ENCODE measurements at places on chromosomes 7 and 10. TPM values are rescaled to one million over a fixed set of nuclear protein-coding genes. Genes with fewer than 3 reads are reported as not detected.
A peak's percentile ranks its signal among the peaks of the same experiment; 100 is the strongest.

- H3K27me3 ChIP-seq = no peaks in the 10 kb centered on the region
- no peak overlapping the region for H3K4me3 ChIP-seq
- H3K36me3 ChIP-seq = no peaks in the 10 kb centered on the region
- no peak overlapping the region for H3K27ac ChIP-seq
These were observed 69.4 kb downstream of the CARD11 start for GRCh38 chr7:2974093-2974819.

DNA sequence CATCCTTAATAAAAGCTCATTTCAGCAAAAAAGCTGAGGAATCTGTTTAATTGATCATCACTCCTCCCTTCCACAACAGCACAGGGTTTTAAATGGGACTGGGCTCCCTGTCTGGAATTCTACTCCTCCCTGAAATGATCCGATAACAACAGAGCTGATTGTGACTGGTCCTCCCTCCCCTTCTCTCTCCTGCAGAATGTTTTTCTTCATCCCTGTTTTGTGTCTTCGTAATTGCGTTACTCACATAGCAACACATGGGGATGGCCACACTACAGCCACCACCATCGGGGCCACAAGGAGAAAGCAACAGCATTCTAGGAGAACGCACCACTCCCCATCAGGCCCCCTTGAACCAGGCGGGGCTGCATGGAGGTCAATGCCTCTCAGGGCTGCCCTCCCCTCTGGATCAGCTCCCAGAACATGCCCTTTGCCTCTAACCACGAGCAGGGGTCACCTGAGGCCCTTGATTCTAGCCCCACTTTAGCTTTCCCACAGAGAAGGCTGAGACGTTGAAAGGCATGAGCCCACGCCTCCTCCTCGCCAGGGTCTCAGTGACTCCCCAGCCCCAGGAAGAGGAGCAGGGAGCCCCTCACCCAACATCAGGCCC is 152.6 kb downstream of the PLXNA4 start:
- no peaks in the 10 kb centered on the region for H3K27me3 ChIP-seq
- no peak overlapping the region for H3K27ac ChIP-seq
- no peaks in the 10 kb centered on the region for H3K4me1 ChIP-seq
- no peak overlapping the region for H3K4me3 ChIP-seq
- H3K36me3 ChIP-seq = no peaks in the 10 kb centered on the region
- DNase-seq = peak; percentile 79

- no peaks in the 10 kb centered on the region for H3K4me1 ChIP-seq
- no peak for DNase-seq
- H3K27ac ChIP-seq = no peak overlapping the region
- no peaks in the 10 kb centered on the region for H3K27me3 ChIP-seq
These were observed 4.7 kb downstream of the ATP5MF start for GRCh38 chr7:99461221-99461620.

DNA sequence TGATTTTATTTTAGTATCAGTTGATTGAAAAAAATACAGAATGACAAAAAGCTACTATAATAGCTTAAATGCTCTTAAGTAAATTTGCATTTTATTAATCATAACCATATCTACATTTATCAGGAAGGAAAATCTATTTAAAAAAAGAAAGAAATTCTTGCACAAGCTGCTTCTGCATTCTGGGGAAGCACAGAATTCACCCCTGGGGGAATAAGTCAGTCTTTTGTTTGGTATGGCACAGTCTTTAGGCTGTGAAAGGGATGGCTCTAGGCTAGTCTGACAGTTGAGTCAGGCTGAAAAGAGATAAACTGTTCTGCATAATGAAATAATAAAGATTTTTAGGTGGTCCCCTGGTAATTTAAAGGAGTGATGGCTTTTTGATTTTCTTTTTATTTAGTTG is 37.9 kb downstream of the HTR7 start:
- no peaks in the 10 kb centered on the region for H3K36me3 ChIP-seq
- DNase-seq = no peak
- H3K27ac ChIP-seq = no peak overlapping the region
- no peaks in the 10 kb centered on the region for H3K4me1 ChIP-seq
- H3K4me3 ChIP-seq = no peak overlapping the region

Gene NUTM2B
- 0.51 TPM for total RNA-seq

Gene OPN1SW
- not detected for total RNA-seq

GRCh38 chr10:13891128-13892000 is 304.6 kb downstream of the PRPF18 start:
- peak overlapping the region; percentile 46 for H3K4me3 ChIP-seq
- no peaks in the 10 kb centered on the region for H3K27me3 ChIP-seq
- H3K36me3 ChIP-seq = no peaks in the 10 kb centered on the region
- DNase-seq = no peak
- peak overlapping the region; percentile 51 for H3K27ac ChIP-seq

- H3K4me1 ChIP-seq = no peaks in the 10 kb centered on the region
- no peaks in the 10 kb centered on the region for H3K36me3 ChIP-seq
- no peak for DNase-seq
These were observed 10.1 kb upstream of the KCNMA1 start for GRCh38 chr10:77647543-77648293.

Gene ACSM6
- not detected for total RNA-seq

GRCh38 chr7:14196555-14196954 is 207.1 kb upstream of the ETV1 start:
- no peaks in the 10 kb centered on the region for H3K4me1 ChIP-seq
- no peaks in the 10 kb centered on the region for H3K36me3 ChIP-seq
- H3K27me3 ChIP-seq = no peaks in the 10 kb centered on the region
- H3K27ac ChIP-seq = no peak overlapping the region
- no peak overlapping the region for H3K4me3 ChIP-seq

GRCh38 chr7:41938371-41938770 is 235.5 kb upstream of the INHBA start:
- H3K27ac ChIP-seq = no peak overlapping the region
- no peaks in the 10 kb centered on the region for H3K4me1 ChIP-seq
- H3K4me3 ChIP-seq = no peak overlapping the region
- H3K36me3 ChIP-seq = no peaks in the 10 kb centered on the region

DNA sequence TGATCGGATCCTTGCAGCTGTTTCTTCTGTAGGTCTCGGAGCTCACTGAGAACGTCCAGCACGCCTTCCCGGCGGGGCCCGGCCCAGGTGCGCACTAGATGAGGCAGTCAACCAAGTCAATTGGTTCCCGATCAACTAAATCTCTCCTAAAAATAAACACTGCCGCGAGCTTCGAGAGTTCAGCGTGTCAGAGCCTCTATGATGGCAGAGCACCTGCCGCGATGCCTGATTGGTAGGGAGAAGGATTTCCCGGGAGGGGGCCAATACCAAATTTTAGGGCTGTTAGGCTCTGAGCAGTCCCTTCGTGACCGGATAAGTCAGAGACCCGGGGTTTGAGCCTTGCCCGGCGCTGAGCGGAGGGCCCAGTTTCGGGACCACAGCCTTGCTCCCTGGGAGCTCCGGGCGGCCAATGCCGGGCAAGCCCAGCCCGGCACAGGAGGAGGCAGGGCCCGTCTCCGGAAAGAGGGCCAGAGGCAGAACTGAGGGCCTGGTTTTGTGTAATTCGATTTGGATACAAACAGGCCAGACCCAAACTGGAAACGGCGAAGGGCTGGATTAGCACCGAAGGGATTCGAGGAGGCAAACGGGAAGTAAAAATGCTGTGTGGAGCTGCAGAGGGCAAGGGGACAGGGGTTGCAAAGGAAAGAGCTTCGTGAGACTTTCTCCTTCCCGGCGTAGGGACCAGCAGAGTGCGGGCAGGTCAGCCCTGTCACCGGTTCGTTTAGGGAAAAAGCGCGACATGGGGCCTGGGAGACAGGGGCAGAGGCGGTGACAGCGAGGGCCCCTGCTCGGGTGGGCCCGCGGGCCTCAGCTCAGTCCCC is 569 bp downstream of the SLC26A5 start:
- peaks cover 6% of the 10 kb centered on the region for H3K27me3 ChIP-seq
- H3K27ac ChIP-seq = no peak overlapping the region
- no peaks in the 10 kb centered on the region for H3K36me3 ChIP-seq
- peak overlapping the region; percentile 23 for H3K4me3 ChIP-seq

DNA sequence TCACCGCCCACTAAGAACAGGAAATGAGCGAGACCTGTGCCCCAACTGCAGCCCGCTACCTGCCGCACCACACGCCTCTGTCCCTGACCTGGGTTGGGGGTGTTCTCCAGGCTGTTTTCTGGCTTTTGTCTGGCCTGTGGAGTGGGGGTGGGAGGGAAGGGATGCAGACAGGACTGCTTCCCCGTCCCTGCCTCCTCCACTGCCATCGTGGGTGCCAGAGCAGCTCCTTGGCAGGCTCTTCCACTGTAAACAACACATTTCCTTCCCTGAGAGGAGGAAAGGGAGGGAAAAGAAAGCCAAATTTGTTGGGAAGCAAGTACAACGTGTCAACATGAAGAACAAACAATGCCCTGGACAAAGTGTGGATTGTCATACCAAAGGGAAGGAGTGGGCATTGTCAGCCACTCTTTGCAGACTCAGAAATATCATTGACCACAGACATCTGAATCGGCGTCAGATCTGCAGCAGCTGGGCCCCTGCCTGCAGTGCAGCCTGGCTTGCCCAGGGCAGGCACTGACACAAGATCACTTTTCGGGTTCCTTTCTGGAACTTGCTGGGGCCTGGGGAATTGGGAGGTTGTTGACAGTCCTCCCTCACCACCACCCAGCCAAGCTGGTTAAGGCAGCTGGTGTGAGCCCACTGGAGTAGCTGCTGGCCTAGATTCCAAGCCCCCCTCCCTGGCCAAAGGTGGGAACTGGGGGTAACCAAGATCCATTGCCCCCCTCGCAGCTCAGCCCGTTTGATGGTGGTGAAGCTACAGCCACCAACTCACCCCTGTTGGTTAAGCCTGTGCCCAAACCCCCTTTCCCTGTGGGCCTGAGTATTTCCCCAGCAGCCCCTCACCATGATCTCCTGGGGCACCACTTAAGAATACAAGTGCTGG is 22.6 kb upstream of the TRIM8 start:
- H3K27me3 ChIP-seq = no peaks in the 10 kb centered on the region
- no peak overlapping the region for H3K27ac ChIP-seq
- H3K4me3 ChIP-seq = no peak overlapping the region
- H3K4me1 ChIP-seq = peaks cover 9% of the 10 kb centered on the region
- DNase-seq = no peak
- no peaks in the 10 kb centered on the region for H3K36me3 ChIP-seq

DNA sequence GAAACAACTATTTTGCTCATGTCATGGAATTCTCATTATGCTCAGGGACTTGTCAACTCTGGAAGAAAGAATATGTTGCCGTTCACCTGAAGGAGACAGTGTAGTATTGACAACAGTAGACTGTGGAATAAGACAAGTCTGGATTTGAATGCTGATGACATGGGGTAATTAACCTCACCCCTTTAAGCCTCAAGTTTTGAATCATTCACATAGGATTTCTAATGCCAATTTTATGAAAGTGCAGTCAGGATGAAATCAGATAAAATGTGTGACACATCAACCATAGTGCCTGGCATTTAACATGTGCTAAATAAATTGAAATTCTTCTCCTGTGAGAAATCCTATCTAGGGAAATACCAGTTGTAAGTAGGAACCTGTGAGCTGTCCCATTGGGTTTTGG is 305.8 kb downstream of the KIF20B start:
- no peak overlapping the region for H3K4me3 ChIP-seq
- H3K4me1 ChIP-seq = no peaks in the 10 kb centered on the region
- no peak overlapping the region for H3K27ac ChIP-seq
- DNase-seq = no peak
- H3K36me3 ChIP-seq = no peaks in the 10 kb centered on the region
- no peaks in the 10 kb centered on the region for H3K27me3 ChIP-seq

Gene NHLRC2
- 14.5 TPM for total RNA-seq

- no peaks in the 10 kb centered on the region for H3K27me3 ChIP-seq
- peak; percentile 73 for DNase-seq
- no peaks in the 10 kb centered on the region for H3K36me3 ChIP-seq
- no peaks in the 10 kb centered on the region for H3K4me1 ChIP-seq
- H3K27ac ChIP-seq = no peak overlapping the region
- H3K4me3 ChIP-seq = no peak overlapping the region
These were observed 14.7 kb downstream of the LZTS2 start for GRCh38 chr10:101014230-101014884.

GRCh38 chr10:103739039-103739764 is 116.2 kb downstream of the SH3PXD2A start:
- DNase-seq = peak; percentile 46
- no peak overlapping the region for H3K4me3 ChIP-seq
- H3K4me1 ChIP-seq = no peaks in the 10 kb centered on the region
- no peaks in the 10 kb centered on the region for H3K27me3 ChIP-seq
- H3K36me3 ChIP-seq = no peaks in the 10 kb centered on the region

- no peaks in the 10 kb centered on the region for H3K27me3 ChIP-seq
- no peak within 1 kb of the TSS for H3K27ac ChIP-seq
- peak within 1 kb of the TSS; percentile 42 for H3K4me3 ChIP-seq
- DNase-seq = peak; percentile 93
- H3K36me3 ChIP-seq = no peaks in the 10 kb centered on the region
These were observed at the start of gene C7orf57 for GRCh38 chr7:48035301-48035966. TSS of gene C7orf57 (plus strand) at chr7:48035543. CDS start at chr7:48036309, 766 bp downstream.

All from right lobe of liver (tissue), 6 donors.